ENCODE measurements at places on chromosomes 5 and 9. TPM values are rescaled to one million over a fixed set of nuclear protein-coding genes. Genes with fewer than 3 reads are reported as not detected.

DNA sequence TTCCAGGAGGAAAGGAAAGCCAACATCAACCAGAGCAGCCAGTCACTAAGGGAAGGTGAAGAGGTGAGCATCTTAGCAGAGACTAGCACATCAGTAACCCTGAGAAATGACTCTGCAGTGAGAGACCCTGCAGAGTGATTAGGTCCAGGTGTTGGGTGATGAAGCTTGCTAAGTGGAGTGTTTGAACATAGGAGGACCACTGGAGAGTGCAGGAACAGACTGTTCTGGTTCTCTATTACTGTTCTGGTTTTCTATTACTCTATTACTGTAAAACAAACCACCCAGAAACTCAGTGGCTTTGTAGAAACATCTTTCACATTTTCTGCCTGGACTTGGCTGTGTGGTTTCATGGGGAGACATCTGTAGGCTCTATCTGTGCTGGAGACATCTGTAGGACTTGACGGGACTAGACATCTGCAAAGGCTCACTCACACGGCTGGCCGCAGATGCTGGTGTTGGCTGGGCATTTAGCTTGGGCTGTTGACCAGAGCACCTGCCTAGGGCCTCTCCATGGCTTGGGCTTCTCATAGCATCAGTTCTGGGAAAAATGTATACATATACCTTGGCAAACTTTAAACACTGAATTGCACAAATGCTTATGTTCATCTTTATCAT, 33.4 kb upstream of the SPATA31E1 start:
- no peaks in the 10 kb centered on the region for H3K36me3 ChIP-seq
- H3K4me1 ChIP-seq: no peaks in the 10 kb centered on the region
- H3K27ac ChIP-seq: no peak overlapping the region
- no peak overlapping the region for H3K4me3 ChIP-seq
- DNase-seq: no peak

DNA sequence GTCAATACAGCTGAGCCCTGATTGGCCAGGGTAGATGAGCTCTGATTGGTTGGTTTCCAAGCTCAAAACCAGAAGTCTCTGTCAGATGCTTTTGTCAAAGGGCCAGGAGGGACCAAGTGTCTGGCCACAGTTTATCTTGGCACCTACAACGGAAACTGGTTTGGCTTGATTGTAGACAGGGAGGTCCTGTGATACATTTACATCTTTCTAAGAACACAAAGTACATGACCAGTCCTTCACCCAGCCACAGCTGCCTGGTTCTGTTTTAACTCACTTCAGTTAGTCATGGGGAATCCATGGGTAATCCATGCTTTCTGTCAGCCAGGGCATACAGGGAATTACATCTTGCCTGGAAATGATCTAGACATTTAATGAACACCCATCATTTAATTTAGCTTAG, 171.2 kb downstream of the SLC12A2 start:
- no peak overlapping the region for H3K27ac ChIP-seq
- H3K4me3 ChIP-seq: no peak overlapping the region
- no peaks in the 10 kb centered on the region for H3K27me3 ChIP-seq
- H3K4me1 ChIP-seq: no peaks in the 10 kb centered on the region
- no peaks in the 10 kb centered on the region for H3K36me3 ChIP-seq
- no peak for DNase-seq

GRCh38 chr5:145976431-145977155, 40.2 kb downstream of the SH3RF2 start:
- peaks cover 13% of the 10 kb centered on the region for H3K27me3 ChIP-seq
- DNase-seq: no peak
- H3K36me3 ChIP-seq: no peaks in the 10 kb centered on the region
- H3K27ac ChIP-seq: no peak overlapping the region

Gene MEIKIN
- total RNA-seq: not detected

GRCh38 chr9:112700085-112700484, 17.8 kb downstream of the INIP start:
- no peaks in the 10 kb centered on the region for H3K36me3 ChIP-seq
- H3K27me3 ChIP-seq: no peaks in the 10 kb centered on the region
- no peak for DNase-seq
- no peak overlapping the region for H3K27ac ChIP-seq
- H3K4me3 ChIP-seq: no peak overlapping the region

Gene KCNN2
- not detected for total RNA-seq

Gene NUTM2F
- total RNA-seq: not detected

Gene C5orf52
- total RNA-seq: not detected

Gene PCDHB6
- total RNA-seq: not detected

DNA sequence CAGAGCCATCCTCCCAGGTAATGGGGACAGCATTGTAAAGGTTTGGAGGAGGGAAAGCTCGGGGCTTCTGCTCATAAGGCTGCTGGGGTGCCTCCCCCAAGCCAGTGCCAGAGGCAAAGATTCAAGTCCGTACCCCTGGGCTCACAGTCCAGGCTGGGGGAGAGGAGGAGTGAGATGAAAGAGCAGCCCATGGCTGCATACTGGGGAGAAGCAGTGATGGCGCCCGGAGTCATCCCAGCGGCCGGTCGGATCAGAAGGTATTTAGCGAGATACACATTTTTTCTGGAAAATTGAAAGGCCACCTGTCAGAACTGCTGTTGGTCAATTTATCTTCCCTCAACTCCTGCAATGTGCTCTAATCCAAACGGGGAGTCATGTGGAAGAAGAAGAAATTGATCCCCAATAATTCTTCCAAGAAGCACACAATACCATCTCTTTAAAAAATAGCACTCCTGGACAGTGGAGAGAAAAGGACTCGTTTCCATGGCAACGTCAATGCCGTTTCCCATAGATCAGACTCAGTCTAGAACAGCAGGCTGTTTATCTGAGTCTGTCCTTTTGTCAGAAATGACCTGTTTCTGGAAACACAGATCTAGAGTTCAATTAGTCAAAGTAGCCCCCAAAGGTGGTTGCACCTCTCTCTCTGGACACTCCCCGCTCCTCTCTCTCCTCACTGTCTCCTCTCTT, 65.9 kb downstream of the NSG2 start:
- H3K27ac ChIP-seq: no peak overlapping the region
- peaks cover under 1% of the 10 kb centered on the region for H3K27me3 ChIP-seq
- no peak for DNase-seq
- H3K36me3 ChIP-seq: no peaks in the 10 kb centered on the region
- H3K4me3 ChIP-seq: no peak overlapping the region
- no peaks in the 10 kb centered on the region for H3K4me1 ChIP-seq

DNA sequence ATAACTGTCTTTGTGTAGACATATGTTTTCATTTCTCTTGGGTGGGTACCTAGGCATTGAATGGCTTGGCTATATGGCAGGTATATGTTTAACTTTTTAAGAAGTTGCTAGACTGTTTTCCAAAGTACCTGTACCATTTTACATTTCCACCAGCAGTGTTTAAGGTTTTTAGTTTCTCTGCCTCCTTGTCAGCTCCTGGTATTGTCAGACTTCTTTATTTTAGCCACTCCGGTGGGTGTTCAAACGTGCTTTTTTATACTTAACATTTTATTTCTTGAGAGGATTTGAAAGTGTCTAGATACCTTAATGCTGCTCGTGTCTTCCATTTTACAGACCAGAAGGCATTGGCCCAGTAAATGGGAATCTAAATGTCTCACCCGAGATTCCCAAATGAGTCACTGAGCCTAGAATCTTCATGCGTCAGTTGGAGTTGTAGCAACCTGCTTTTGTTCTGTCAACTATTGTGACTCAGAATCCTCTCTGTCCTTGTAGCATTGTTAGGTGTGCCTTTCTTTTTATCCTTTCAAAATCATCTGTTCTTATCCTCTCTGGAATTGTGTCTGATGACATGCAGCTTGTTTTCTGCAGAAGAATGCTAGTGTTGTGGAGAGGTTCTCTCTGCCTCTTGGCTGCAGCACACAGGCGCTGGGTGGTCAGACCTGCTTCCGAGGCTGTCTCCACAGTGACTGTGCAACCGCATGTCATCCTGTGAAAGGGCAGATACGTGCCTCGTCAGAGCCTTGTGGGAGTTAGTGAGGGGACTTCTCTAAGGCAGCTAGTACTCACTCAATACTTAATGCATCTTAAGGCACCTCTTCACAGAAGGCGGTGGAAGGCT, 291.8 kb downstream of the AOPEP start:
- no peak overlapping the region for H3K4me3 ChIP-seq
- H3K27ac ChIP-seq: no peak overlapping the region
- H3K36me3 ChIP-seq: peaks cover 5% of the 10 kb centered on the region
- peaks cover 7% of the 10 kb centered on the region for H3K4me1 ChIP-seq

- peaks cover 6% of the 10 kb centered on the region for H3K27me3 ChIP-seq
- H3K27ac ChIP-seq: no peak overlapping the region
- H3K36me3 ChIP-seq: no peaks in the 10 kb centered on the region
- DNase-seq: no peak
Measured at GRCh38 chr5:89289604-89290003, 406.6 kb upstream of the MEF2C start.

Gene ACOT12
- total RNA-seq: not detected

Gene ANGPTL2
- not detected for total RNA-seq
